ENCODE measurements at places on chromosomes 11 and 22.

DNA sequence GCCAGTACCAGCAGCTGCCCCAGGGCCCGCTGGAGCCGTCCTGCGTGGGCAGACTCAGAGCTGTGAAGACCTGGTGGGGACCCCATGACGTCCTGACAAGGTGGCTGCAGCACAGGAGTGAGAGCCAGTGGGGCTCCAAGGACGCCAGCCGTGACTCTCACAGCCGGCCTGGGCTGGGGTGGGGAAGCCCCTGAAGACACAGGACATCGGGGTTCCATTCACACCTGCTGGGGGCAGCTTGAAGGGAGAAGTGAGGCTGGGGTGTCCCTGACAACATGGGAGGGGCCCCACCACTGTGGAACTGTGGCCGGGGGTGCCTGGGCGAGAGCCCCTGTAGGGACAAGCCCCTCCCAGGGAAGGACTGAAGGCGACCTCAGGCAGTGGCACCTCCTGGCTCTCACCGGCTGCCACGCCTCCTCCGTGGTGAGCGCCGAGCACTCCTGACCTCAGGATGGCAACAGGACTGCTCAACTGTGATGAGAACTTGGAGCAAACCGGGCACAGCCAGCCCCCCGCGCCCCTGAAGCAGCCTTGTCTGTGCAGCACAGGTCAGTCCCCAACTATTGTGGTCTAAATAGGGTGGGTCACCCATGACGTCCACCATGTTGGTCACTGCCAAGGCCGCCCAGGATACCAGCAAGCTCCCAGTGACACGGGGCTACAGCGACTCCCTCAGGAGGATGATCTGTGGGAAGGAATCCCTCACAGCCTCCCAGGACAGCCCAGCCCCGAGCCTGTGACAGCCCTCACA is 22.7 kb upstream of the IL17REL start:
- ATAC-seq = no peak

- ATAC-seq = peak; percentile 57
Observed at GRCh38 chr11:119666061-119666460, 62.9 kb downstream of the NECTIN1 start.

DNA sequence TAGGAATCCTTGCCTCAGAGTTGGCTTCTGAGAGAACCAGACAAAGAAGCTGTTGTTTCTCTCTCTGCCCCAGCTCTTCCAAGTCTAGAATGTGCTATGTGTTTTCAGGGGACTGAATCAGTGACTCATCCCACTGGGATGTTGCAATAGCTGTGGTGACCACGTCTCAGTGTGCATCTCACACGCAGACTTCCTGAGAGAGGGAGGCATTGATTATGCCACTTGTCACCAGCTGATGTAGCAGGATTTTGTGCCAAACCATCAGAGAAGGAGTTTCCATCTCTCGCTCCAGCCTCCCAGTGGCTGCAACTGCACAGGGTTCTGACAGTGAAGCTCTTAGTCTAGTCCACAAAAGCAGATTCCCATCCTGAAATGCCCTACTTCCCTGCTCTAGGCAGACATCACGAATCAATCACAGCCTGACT is 455.8 kb downstream of the MIAT start:
- peak; percentile 59 for ATAC-seq

DNA sequence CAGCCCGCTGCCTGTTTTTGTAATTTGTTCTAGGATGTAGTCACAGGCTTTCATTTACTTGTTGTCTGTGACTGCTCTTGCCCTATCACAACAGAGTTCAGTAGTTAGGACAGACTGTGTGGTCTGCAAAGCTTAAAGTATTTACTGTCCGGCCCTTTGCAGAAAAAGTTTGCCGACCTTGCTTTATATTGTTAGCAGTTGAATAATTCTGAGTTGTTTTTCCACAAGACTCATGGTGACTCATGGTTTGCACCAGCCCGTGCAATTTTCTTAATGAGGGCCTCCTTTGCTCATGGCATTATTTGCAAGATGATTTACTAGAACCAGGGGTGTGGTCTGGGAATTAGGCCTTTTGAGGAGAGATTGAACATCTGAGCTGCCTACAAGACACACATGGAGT is 110.6 kb downstream of the SCN3B start:
- peak; percentile 86 for ATAC-seq

- no peak for ATAC-seq
Observed at GRCh38 chr11:123504401-123504800, 74.3 kb downstream of the GRAMD1B start.

DNA sequence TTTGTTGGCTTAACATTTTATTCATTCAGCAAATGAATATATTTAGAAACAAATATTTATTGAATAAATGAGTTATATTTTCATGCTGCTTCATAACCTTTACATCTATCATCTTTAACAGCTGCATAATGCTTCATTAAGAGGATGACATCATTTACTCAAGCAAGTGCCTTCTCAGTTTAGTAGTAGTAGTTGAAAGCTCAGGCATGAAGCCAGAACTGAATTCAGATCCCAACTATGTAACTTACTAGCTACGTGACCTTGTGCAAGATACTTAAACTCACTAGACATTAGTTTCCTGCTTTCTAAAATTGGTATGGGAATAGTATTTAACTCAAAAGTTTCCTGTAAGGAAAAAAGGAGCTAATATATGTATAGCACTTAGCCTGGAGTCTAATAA is 90.3 kb downstream of the TMPRSS5 start:
- no peak for ATAC-seq

DNA sequence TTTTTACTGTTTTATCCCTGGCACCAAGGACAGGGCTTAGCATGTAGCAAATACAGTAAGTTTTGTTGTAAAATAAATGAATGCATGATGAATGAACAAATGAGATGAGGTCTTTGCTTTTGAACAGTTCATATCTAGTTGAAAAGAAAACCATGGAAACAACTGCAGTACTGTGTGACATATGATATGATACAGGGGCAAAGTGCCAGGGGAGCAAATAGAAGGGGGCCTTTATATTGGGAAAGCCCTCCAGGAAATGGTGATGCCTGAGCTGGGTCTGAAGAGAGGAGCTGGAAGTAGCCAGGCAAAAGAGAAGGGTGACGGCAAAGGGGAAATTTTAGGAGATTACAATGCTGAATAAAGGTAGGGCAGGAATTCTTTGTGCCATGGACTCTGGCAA is 63.8 kb upstream of the UCP3 start:
- ATAC-seq = no peak

DNA sequence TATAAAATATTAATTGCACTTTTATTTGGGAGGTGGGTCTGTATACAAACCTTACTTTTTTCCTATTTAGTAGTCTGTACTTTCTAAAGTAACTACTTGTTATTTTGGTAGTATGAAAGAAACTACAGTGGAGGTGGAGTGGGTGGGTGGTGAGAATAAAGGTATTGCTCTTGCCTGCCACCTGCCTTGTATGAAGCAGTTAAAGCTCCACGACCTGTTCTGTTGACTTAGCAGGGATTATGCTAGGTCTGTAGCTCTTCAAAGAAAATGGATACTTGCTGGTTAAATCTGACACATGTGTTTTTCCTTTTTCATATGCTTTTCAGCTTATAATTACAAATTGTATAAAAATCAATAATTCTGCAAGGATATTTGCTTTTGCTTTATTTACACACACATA is 111.9 kb downstream of the EHF start:
- ATAC-seq = no peak

GRCh38 chr11:6557761-6558674 is 45.4 kb downstream of the RRP8 start:
- ATAC-seq = no peak

DNA sequence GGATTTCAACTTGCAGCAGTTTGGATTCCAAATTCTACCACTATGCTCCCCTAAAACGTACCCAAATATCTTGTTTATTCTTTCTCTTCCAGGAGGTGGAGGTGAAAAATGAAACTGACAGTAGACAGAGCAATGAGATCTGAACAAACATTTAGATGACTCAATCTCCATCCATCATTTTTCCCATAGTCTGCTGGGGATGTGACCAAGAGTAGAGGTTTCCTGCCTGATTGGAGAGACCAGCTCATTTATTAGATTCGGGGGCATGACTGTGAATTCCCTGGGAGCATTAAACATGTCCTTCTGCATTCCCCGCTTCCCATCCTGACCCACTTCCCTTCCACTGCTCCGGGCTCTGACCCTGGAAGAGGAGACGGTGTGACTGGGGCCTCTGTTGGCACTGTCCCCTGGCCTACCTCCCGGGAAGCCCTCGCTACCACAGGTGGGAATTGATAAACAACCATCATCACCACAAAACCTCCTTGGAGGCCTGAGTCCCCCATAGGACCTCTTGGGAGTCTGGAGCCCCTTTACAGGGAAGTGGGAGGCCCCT is 20.3 kb downstream of the DKK3 start:
- ATAC-seq = no peak

- no peak for ATAC-seq
Observed at GRCh38 chr22:20926243-20926642, 9.0 kb downstream of the CRKL start.

- no peak for ATAC-seq
Observed at GRCh38 chr11:110878513-110878912, 166.3 kb upstream of the ARHGAP20 start.

DNA sequence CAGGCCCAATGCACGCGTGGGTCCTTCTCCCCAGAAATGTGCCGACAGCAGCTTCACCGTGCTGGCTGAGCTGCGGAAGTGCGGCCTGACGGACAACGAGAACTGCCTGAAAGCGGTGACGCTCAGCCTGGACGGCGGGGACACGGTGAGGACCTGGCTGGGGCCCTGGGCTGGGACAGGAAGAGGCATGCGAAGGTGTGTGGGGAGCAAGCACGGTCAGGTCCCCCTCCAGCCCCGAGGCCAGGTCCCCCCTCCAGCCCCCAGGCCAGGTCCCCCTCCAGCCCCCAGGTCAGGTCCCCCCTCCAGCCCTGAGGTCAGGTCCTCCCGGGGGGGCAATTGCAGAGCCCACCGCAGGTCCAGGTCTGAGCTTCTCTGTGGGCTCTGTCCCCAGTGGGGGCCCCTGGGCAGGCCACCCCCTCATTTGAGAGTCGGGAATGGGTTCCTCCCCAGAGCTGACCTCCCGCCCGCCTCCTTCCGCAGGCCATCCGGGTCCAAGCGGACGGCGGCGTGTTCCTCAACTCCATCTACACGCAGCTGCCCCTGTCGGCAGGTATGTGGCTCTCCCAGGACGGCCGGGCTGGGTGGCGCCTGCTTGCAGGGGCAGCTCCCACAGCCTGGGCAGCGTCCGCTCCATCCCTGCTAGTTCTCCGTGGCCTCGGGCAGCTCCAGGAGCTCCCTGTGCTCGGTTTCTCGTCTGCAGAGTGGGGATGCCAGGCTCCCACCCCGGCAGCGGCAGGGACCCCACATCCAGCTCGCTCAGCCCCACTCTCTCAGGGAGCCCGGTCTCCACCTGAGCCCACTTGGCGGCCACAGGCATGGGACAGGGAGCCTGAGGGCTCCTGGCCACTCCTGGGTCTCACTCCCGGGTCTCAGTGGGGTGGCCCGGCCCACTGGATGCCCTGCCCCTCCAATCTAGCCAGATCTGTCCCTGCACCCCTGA is 7.9 kb downstream of the MUC5B start:
- ATAC-seq = no peak

GRCh38 chr22:39514373-39514973 is 5.9 kb upstream of the ATF4 start:
- peak; percentile 6 for ATAC-seq

DNA sequence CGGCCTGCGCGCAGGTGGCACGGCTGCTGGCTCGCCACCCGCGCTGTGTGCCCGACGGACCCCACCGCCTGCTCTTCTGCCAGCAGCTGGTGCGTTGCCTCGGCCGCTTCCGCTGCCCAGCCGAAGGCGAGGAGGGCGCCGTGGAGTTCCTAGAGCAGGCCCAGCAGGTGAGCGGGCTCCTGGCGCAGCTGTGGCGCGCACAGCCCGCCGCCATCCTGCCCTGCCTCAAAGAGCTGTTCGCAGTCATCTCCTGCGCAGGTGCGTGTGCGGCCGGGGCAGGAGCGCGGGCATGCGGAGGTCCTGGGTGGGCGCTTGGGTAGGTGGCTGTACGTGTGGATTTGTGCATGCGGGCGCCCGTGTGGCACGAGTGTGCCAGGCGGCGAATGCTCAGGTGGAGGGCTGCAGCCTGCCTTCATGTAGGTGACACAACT is 8.0 kb downstream of the USP35 start:
- ATAC-seq = no peak

DNA sequence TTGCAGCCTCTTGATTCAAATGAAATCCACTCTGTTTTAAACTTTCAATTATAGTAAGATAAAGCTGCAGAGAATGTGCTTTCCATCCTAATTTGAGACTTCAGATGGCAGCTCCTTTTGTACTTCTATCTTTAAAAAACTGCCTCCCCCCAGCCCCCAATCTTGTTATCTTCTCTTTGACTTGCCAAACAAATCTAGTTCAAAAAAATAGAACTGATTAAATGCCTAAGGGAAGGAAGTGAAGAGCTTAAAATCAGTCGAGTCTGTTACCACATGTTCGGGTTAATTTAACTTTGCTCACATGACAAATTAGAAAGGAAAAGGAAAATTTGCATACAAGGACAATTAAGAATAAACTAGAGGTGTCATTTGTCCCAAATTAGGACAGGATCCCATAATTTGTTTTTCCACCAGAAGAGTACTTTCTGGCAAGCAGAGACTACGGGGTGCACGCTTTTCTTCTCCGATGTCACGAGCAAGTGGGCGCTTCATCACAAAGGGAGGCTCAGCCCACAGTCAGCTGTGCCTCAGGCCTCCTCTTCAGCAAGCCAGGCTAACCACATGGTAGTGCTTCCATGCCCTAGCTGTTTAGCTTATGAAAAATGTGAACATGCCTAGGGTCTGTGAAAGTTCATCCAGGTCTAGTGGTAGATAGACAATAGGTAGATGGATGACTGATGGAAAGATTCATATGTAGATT is 69.0 kb upstream of the LDLRAD3 start:
- no peak for ATAC-seq

GRCh38 chr11:75765116-75765515 is 3.5 kb upstream of the DGAT2 start:
- no peak for ATAC-seq

- ATAC-seq = no peak
Observed at GRCh38 chr22:42699281-42699975, 21.2 kb downstream of the A4GALT start.

- no peak for ATAC-seq
Observed at GRCh38 chr11:1358286-1358685, 31.4 kb upstream of the BRSK2 start.

GRCh38 chr11:2374456-2375201 is 2.5 kb upstream of the CD81 start:
- ATAC-seq = no peak

- ATAC-seq = peak; percentile 96
Observed at GRCh38 chr11:35337136-35337913, 82.0 kb downstream of the SLC1A2 start.

- peak; percentile 22 for ATAC-seq
Observed at GRCh38 chr11:32374261-32374711, 61.1 kb downstream of the WT1 start.
